ENCODE measurements at places on chromosomes 5 and 9. TPM values are rescaled to one million over a fixed set of nuclear protein-coding genes. Genes with fewer than 3 reads are reported as not detected.

The KCTD16 gene
- total RNA-seq = 0.10 TPM

The LCN1 gene
- not detected for total RNA-seq

The C9 gene
- total RNA-seq = 0.44 TPM

The TAS2R1 gene
- not detected for total RNA-seq

The PCDHGA2 gene
- 2.6 TPM for total RNA-seq

The INSL6 gene
- not detected for total RNA-seq

The ZNF354B gene
- 9.4 TPM for total RNA-seq
